ENCODE measurements at places on chromosomes 3 and 15.
A peak's percentile ranks its signal among the peaks of the same experiment; 100 is the strongest.

DNA sequence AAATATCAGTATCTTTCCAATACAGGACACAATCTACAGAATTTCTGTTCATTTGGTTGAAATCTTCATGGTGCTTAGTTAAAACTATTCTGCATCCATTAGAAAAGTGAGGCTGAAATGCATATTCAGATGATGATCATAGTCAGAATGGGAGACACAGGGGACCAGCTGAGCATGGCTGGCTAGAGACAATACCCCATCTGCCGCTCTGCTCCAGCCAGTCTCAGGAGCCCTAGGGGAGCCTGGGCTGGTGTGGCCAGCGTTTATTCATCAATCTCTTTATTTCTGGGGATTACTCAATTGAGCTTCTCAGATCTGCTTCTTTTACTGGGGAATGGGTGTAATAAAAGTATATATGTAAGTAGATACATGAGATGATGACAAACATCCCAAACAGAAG lies 470.9 kb upstream of the CDIN1 start:
- no peak for DNase-seq

- DNase-seq, result no peak
Measured at GRCh38 chr15:66019368-66019767, 150.1 kb downstream of the RAB11A start.

DNA sequence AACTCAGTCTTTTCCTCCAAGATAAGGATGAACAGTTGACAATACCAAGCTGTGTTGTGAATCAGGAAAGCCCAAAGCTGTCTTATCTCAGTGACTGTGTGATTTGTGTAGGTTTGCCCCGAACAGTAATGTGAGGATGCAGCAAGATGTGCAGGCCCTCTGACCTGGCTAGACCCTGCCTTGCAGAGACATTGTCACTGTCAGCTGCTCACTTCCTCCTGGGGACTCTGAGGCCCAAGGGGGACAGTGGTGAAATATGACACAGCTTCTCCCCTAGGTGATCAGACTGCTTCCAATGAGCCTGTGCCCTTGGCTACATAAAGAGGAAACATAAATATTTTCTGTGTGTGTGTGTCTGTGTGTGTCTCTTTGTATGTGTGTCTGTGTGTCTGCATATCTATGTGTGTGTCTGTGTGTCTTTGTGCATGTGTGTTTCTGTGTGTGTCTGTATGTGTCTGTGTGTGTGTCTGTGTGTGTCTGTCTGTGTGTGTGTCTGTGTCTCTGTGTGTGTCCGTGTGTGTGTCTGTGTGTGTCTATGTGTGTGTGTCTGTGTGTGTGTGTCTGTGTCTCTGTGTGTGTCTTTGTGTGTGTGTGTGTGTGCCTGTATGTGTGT lies 21.7 kb downstream of the LRRK1 start:
- DNase-seq, result no peak

DNA sequence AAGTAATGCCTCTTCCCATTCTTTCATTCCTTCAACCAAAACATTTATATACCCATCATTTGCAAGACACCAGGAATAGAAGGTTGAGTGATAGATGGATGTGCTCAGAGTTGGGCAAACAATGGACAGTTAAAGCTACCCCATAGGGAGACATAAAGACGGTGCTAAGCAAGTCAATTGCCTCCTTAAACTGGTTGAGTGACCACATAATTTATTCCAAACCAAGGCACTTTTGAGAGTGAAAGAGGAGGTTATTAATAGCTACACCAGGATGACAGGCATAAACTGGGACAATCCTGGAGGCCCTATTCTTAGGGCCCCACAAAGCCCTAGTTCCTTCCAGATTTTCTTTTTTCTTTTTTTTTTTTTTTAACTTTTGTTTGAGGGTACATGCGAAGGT lies 21.4 kb upstream of the DYNC1LI1 start:
- DNase-seq, result no peak

DNA sequence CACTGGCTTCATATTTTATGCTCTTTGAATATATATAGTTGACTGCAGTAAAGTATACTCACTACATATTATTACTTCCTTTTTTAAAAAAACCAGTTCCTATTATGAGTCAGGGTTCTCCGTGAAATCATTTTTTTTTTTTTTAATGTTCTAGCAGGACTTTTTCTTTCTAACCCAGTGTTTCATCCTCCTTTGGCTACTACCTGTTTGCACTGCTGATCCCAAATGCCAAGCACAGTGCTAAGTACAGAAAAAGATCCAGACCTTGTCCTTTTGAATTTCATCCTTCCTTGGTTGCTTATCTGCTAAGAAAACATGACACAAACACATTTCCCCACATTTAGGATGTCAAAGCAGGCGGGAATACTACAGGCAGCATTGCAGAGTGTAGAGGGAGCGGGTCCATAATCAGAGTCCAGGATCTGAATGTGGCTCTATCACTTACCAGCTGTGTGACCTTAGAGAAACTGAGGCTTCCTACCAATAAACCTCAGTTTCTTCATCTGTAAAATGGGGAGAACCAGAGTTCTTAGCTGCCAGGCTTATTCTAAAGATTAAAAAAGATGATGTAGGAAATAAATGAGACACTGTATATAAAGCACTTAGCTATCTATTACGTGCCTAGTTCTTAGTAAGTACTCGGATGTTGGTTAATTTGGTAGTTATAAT lies 37.2 kb upstream of the ANPEP start:
- DNase-seq, result peak; percentile 31
